Activated effector memory CD4-positive, alpha-beta T cell treated with anti-CD3 and anti-CD28 coated beads, Interleukin-2, amount 50 U/mL, for 16 hours (primary cell): ENCODE measurements at places on chromosomes 7 and 10.

DNA sequence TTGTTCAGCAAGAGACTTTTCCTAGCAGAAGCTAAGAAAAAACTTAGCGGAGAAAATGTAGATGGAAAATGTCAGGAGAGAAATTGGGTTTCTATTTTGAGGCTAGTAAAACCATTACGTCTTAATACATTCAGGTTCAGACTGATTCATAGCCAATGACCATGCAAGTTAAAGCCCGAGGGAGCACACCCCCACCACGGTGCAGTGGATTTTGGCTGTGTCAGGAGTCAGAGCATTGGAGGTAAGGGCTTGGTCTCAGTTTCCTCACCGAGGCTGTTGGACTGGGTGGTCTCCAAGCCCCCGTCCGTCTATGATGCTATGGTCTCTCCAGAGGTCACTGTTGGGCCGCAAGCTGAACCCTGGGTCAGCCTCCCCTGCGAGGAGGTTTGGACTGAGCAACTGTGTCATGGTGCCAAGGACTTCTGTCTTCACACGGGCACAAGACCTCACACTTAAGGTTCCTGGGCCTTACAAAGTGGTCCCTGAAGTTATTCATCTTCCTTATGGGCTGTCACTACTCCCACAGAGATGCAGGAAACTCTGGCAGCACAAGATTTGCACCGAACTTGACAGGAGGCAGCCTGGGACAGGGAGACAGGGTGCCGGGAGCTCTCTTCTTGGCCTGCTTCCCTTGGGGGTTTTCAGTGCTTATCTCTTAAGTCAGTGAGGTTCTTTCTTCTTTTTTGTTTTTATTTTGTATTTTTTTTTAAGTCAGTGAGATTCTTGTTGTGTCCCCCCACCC, 186.8 kb downstream of the PHTF2 start:
- DNase-seq = no peak

GRCh38 chr10:84654671-84655070, 326.3 kb downstream of the CCSER2 start:
- DNase-seq = no peak

DNA sequence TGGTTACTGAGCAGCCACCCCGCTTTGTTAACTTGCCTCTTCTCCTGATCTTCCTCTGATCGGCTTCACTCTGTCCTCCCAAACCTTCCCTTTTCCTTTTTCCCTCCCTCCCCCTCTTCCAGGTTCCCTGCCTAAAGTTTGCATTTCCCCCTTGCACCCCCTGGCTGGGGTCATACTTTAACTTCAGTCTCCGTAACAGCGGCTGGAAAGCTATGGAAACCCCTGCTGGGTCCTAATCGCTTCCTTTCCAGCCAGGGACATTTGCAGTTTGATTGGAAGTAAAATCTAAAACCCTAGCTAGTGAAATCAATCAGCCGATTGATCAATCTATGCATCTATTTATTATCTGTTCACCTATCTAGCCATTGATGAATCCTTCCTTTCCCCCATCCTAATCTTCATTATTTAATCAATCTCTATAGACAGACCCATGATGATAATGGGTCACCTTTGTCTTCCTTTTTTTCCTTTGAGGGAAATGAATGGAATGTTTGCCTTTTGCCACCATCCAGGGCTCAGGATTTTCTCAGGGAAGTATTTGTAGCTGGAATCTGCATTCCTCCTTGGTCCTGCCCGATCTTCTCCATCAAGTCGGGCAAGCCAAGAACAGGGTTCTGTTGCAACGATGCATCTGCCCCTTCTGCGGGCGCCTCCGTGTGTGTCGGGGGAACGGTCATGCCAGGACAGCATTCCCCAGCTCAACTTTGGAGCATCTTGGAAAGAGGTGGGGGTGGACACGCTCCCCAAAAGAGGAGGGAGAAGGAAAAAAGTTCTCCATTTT, 8.8 kb downstream of the GATA3 start:
- DNase-seq = no peak

- DNase-seq = no peak
Measured at GRCh38 chr7:94054130-94054529, 50.0 kb upstream of the BET1 start.

DNA sequence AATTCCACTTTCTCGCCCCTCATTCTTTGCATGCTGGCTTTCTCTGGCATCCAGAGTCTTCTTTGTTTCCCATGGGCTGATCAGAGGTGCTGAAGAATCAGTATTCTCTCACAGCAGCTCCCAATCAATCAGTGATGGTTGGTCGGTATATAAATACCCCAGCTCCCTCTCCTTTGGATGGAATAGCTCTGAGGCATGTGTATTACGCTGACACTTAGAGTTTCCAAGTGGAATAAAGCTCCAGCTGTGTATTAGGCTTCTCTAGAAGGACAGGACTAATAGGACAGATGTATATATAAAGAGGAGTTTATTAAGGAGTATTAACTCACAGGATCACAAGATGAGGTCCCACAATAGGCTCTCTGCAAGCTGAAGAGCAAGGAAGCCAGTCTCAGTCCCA, 218.3 kb upstream of the GRB10 start:
- no peak for DNase-seq

DNA sequence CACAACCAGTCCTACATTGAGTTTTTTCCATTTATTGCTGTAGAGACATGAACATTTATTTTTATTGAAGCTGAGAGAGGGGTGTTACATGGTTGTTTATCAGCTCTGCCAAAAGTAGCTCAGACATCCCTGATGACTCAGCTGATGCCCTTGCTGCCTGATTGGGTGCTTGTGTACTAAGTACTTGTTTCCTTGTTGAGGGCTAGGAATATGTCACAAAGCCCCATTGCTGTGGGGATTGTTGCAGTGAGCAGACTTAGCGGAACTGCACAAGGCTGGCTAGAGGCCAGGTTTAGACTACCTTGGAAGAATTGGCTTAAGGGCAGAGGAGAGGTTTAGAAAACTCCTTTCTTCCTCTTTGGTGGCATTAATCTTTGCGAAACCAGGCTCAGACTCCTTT, 110.6 kb downstream of the AUTS2 start:
- no peak for DNase-seq
